Activated CD4-positive, CD25-positive, alpha-beta regulatory T cell treated with anti-CD3 and anti-CD28 coated beads, Interleukin-2, amount 50 U/mL, for 24 hours (primary cell): ENCODE measurements at places on chromosomes 7 and 10.
A peak's percentile ranks its signal among the peaks of the same experiment; 100 is the strongest.

DNA sequence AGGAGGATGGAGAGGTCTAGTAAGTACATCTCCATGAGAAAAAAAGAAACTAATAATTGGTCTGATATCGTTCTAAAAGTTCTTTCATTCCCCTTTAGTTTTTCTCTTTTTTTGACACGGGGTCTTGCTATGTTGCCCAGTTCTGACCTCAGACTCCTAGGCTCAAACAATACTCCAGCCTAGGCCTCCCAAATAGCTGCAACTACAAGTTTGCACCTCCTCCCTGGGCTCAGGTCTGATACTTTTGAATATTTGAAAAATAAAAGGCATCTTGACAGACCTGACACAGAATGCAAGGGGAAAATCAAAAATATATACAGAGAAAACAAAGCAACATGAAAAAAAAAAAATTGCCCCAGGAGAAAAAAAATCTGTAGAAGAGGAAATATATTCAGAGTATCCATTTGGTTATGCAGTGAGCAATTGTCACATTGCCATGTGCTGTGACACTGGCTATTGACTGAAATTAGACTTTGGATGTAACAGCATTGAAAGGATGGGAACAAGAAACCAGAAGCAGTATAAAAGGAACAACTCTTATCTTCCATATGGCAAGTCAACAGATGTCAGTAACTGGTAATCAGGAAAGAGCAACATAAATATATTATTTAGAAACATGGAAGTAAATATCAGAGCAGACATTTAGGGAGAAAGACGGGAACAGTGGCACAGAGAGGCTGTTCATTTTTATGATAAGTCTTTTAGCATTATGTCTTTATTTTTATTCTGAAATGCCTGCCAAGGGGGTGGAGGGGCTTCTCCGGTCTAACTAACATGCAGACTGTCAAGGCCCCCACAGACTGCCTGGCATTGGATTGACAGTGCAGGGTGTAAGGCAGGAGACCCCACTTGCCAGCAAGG is 408.4 kb downstream of the PARD3 start:
- ATAC-seq, result no peak

- no peak for ATAC-seq
Observed at GRCh38 chr10:12401466-12401865, 52.1 kb downstream of the CAMK1D start.

GRCh38 chr10:76327441-76327840 is 896.0 kb downstream of the LRMDA start:
- ATAC-seq, result no peak

- peak; percentile 14 for ATAC-seq
Observed at GRCh38 chr10:59879363-59879913, 26.9 kb downstream of the CCDC6 start.
